GM03348 (cell line): ENCODE measurements at places on chromosomes 1 and 21.
A peak's percentile ranks its signal among the peaks of the same experiment; 100 is the strongest.

DNA sequence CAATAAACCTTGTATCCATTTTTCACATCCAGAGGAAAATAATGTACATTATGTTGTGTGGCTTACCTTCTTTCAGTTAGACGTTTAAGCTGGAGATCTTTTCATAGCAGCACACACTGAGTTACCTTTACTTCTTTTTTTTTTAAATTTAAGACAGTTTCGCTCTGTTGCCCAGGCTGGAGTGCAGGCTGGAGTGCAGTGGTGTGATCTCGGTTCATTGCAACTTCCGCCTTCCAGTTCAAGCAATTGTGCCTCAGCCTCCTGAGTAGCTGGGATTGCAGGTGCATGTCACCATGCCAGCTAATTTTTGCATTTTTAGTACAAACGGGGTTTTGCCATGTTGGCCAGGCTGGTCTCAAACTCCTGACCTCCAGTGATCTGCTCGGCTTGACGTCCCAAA, 7.4 kb upstream of the CAMTA1 start:
- DNase-seq = no peak

DNA sequence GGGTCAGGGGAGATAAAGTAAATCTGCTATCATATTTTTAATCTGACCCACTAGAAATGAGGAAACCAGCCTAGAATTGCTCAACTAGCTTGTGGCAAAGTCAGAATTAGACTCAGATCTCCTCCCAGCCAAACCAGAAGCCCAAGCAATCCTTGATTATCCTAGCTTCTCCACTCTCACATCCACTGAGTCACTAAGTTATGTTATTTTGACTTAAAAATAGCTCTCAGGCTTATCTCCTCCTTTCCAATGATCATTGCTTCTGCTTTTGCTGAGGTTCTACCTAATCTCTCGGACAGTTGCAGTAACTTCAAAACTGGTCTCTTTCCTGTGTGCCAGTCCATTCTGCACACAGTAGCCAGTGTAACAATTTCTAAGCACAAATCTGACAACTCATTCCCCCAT, 22.9 kb downstream of the OVAAL start:
- DNase-seq = peak; percentile 72

- no peak for DNase-seq
These were observed 18.6 kb downstream of the LURAP1 start for GRCh38 chr1:46221749-46222148.

- no peak for DNase-seq
These were observed 48.9 kb downstream of the AK4 start for GRCh38 chr1:65196926-65197325.

- peak; percentile 80 for DNase-seq
These were observed 61.0 kb downstream of the TOR3A start for GRCh38 chr1:179142889-179143299.

DNA sequence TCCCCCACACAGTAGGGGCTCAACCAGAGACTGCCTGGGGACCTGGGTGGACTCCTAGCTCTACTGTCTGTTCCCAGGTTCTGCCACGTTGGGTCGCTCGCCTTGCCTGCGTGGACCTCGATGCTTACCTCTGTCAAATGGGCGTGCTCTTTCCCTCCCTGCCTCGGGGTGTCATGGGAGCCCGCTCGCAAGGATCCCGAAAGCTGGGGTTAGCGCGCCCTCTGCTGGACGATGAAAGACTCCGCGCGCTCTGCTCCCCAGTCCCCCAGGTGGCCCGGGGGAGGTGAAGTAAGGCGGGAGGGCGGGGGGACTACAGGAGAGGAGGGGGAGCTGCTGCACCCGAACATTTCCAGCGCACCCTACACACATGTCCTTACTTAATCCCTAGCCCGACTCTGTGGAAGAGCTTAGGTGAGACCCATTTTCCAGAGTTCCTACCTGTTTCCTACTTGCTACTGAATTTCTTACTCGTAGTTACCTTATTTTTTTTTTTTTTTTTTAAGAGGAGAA, 2.3 kb upstream of the BSND start:
- peak; percentile 94 for DNase-seq

DNA sequence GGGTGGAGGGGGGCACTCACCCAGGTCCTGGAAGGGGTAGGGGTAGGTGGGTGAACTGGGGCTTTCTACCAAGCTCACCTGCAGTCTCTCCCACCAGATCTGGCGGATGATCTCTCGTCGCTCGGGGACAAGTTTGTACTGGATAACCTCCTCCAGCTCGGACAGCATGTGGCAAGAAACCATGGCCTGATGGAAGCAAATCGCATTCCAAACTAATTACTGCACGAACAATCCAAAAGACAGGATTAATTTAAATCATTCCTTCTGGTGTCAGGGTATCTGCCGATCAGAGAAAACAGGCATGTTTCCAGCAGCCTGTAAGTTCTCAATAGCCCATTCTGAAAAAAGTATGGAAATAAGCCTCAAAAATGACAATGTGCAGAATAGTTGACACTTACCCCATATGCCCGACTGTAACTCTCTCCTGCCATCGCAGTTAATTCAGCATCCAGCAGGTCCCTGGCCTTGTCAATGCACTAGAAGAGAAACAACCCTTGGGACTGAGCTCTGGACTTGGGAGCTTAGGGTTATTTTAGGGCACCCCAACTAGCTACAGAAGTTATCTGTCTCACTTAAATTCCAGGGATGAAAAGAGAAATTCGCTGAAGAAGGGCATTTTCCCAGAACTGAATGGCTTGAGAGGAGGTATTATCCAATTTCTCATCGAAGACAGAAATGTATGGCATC, 44.4 kb upstream of the ANGPTL7 start:
- DNase-seq = no peak
